ENCODE measurements at places on chromosomes 12 and 14.

- no peak for DNase-seq
Observed at GRCh38 chr14:60651086-60651795, 2.0 kb upstream of the SIX1 start.

GRCh38 chr14:50357753-50358395 is 38.8 kb downstream of the CDKL1 start:
- DNase-seq: no peak

GRCh38 chr14:35331605-35332516 is 39.7 kb downstream of the PSMA6 start:
- peak; percentile 55 for DNase-seq

DNA sequence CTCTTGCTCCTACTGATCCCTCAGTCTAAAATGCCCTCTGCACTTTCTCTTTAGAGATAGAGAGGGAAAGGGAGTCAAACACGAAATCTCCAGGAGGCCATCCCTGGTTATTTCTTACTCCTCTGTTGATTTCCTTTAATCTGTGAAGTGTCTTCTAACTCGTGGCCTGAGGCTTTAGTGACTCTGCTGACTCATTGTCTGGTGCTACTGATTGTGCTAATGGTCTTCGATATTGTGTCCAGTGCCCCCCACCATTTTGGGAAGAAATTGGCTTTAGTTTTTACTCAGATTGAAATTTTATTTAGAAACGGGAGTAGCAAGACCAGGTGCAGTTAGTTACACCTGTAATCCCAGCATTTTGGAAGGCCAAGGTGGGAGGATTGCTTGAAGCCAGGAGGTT is 839 bp downstream of the CLEC9A start:
- peak; percentile 73 for DNase-seq

GRCh38 chr12:119684711-119685369 is 16.9 kb downstream of the PRKAB1 start:
- DNase-seq: no peak

DNA sequence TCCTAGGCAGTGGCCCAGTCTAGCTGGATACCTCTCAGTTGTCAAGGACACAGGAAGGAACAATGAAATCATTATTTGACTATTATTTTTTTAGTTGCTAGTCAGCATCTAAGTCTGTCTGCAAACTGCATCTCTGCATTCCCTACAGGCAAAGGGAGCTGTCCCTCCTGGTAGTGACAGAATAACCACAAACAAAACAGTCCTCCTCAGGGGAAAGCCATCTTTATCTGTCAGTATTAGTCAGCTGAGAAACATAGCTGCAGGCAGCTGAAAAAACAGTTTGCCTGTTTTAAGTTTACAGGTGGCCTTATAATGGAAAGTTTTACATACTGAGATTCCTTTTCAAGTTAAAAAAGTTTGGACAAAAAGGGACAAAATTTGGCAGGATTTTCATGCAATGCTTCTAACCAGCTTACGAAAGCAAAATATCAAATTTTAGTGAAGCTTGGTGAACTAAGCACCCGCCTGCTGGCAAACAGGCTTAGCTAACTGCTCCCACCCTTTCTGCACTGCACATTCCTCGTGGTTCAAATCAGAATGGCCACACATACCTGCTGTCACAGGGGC is 29.5 kb downstream of the SLC25A21 start:
- DNase-seq: peak; percentile 44

DNA sequence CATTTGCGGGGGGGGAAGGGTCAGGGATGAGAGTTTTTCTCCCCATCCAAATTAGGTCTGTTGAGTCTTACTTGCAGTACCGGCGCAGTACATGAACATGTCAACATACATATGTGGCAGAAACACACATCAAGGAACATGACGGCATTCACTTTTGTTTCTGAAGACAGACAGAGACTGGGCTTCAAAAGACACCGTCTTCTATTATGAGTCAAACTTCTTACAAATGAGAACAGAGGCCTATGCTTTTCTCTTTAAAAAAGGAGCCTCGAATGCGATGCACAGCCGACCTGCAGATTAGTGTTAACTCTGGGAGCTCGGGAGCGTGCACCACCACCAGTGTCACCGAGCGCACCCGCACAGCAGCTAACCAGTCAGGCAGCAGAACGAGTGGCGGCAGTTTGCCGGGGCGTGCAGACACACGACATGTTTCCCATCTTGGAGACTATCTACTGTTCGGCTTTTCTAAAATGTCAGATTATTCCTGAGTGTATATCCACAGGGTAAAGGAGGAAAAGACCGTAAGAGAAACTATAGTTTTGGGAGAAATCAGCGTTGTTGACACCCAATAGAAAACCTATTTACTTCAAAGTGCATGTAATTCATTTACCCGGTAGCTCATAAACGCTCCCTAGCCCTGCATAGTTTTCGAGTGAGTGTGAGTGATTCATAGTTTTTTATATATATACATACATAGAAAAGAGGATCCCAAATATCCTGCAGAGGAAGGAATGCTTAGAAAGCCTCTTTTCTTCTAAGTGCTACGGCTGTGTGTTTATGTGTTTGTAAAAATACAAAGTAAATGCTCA is 33.0 kb downstream of the UBR7 start:
- DNase-seq: peak; percentile 85
